ENCODE measurements at places on chromosomes 16 and 17.
A peak's percentile ranks its signal among the peaks of the same experiment; 100 is the strongest.

GRCh38 chr16:50038756-50039529 lies 13.9 kb downstream of the CNEP1R1 start:
- DNase-seq, result no peak

DNA sequence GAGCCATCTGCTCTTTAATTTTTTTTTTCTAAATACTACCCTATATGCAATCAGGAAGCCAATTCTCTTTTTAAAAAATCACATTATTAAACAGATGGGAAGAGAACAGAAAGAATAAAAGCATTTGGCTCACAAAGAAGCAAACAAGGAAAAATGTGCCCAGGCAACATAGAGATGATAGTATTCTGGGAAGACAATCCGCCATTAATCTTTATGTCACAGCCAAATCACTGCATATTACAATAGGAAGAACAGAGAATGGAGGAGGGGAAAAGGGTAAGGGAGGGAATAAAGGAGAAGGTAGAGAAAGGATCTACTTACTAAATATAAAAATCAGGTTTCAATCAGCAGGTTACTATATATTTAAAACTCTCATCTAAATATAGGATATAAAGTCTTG lies 34.3 kb downstream of the STAT5B start:
- DNase-seq, result no peak

- no peak for DNase-seq
Observed at GRCh38 chr16:11111856-11112634, 144.0 kb downstream of the SOCS1 start.

DNA sequence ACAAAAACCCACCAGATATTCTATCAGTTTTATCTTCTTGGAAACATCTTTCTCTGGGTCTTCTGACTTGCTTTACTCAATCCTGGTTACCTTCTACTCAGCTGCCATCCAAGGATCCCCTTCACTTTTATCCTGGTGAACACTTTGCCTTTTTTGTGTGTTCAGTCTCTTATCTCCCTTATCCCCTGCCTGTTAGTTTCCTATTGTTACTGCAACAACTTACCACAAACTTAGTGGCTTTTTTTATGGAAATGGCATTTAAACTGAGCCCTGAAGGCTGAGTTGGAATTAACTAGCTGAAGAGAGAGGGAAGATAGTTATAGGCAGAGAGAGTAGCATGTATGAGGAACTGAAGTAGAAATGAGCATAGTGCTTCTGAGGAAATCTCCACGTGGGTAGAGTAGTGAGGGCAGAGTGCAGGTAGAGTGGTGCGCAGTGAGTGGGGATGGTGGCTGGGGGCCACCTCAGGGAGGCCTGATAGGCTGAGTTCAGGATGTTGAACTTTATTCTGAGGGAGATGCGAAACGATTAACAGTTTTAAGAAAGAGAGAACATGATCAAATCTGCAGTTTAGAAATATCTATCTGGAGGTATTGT lies 26.3 kb downstream of the TANGO6 start:
- no peak for DNase-seq

GRCh38 chr17:61380836-61381525 lies 18.7 kb upstream of the TBX2 start:
- DNase-seq, result no peak

GRCh38 chr16:68238029-68238345 lies 2.1 kb upstream of the ESRP2 start:
- no peak for DNase-seq

DNA sequence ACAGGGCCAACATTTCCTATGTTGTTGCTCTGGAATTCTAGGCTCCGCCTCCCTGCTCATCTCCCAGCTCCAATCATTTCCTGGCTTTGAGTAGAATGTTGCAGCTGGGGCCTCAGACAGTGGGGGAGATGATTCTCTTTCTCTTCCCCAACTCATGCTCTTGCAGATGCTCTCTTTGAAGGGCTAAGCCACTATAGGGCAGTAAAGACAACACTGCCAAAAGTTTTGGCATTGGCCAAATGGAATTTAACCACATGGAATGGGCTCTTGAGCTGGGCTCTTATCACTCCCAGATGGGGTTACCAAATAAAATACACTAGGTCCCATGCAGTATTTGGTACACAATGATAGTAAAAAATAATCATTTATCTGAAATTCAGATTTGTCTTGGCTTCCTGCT lies 19.6 kb upstream of the EFCAB13 start:
- DNase-seq, result no peak

GRCh38 chr17:81735264-81736102 lies 23.4 kb downstream of the SLC25A10 start:
- no peak for DNase-seq

DNA sequence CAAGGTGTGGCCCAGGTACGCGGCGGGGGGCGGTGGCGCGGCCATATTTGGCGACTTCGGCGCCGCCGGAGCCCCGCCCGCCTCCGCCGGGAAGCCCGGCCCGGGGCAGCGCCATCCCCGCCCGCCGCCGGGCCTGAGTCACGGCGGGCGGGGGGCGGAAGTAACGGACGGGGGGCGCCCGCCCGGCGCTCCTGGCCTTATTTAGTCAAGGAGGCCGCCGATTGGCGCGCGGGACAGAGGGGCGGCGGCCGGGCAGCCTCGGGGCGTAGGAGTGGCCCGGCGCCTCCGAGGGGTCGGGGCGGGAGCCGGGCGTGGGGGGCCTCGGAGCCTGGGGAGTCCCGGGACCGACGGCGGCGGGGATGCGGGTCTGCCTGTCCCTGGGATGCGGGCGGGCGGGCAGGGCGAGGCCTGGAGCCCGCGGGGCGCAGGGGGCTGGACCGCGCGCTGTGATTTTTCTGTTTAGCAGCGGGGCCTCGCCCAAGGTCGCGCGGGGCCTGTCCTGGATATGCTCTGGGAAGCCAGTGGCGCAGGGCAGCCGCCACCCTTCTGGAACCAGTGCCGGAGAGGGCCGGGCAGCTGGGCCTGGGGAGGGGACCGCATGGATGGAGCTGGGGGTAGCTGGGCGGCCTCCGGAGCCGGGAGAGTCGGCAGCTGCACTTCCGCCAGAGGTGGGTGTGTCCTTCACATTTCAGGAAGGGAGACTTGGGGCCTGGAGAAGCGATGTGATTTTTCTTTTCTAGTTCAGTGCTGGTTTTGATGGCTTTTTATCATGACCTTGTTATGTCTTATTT lies 2.3 kb upstream of the ACTG1 start:
- peak; percentile 52 for DNase-seq

- no peak for DNase-seq
Observed at GRCh38 chr17:37518826-37519225, 29.1 kb downstream of the DUSP14 start.

DNA sequence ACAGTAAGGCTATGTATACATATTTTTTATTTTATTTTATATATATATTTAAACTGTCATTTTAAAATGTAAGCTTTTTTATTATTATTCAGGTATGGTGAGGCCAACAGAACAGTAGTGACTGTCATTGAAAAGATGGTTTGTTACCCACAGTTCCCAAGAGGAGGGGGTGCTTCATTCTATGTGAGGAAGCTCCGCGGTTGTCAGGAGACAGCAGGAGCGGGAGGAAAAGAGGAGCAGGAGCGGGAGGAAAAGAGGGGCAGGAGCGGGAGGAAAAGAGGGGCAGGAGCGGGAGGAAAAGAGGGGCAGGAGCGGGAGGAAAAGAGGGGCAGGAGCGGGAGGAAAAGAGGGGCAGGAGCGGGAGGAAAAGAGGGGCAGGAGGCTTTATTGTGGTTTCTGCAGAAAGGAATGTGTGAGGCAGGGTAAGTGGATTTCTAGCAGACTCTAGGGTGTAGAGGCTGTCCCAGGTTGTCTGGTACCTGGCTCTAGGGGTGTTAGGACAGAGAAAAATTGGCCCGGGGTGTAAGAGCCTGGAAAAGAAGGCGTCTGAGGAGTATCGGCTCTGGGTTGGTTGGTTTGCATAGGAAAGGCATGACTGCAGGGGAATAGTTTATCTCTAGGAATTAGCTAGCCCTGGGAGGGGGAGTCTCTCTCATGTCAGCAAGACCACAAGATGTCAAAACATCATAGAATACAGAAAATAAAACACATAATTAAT lies 64.0 kb downstream of the GP2 start:
- DNase-seq, result no peak

DNA sequence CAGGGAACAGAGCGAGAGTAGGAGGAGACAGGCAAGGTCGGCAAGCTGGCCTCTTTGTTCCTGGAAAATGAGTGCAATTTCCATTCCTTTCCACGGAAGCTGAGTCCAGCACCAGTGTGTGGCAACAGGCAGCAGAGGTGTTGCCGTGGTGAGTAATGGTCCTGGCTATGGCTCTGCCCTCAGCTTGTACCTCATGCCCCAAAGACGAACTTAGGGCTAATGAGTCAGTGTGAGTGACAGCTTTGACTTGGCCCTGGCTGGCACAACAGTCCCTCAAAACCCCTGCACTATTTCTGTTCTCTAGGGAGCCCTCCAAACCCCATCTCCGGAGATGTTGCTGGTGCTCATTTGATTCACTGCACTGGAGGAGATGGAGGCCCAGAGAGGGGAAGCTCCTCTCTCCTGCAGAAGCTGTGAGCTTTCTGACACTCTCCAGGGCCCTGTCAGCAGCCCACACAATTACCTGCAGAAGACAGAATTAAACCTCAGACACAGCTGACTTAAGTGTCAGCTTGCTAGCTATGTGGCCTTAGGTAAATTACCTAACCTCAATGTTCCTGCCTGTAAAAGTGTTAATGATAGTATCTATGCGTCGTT lies 129.9 kb downstream of the TMEM132E start:
- no peak for DNase-seq

GRCh38 chr17:8960325-8961140 lies 5.0 kb downstream of the PIK3R5 start:
- DNase-seq, result no peak

- no peak for DNase-seq
Observed at GRCh38 chr17:36746381-36747053, 145.1 kb downstream of the MRM1 start.

DNA sequence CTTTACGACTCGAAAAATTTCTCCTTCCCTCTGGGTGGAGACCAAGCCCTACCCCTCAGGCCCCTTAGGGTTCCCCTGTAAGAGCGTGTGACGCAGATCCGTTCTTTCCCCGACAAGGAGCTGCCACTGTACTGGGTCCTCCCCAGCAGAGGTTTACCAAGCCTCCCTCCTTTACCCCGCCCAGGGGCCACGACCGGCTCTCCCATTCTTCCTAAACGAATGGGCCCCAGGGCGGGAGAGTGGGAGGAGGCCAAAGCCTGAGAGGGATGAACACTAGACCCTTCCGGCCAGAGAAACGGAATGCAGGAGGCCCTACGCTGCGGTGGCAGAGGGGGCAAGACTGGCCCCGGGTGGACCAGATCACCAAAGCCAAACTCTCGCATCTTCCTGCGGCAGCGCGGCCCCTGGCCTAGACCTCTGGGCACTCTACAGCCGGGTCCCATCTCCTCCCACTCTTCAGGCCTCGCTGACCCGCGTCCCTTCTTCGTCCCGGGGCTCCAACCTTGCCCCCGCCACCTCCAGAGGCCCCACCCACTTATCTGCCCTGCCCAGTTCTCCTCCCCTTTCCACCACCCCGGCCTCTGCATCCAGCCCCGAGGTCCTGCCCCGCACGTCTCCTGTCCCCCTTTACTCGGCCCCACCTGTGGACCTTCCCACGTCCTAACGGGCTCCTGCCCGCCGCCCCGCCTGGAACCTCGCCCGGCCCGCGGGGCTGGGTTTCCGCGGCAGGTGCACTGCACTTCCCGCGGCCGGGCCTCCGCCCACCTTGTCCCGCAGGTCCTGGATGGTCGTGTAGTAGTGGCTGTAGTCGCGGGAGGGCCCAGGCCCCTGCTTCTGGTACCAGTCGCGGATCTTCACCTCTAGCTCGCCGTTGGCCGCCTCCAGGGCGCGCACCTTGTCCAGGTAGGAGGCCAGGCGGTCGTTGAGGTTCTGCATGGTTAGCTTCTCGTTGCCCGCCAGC lies 765 bp downstream of the KRT19 start:
- DNase-seq, result no peak

GRCh38 chr17:6599364-6599763 lies 41.1 kb downstream of the KIAA0753 start:
- DNase-seq, result no peak

All from activated naive CD4-positive, alpha-beta T cell (primary cell).